ENCODE measurements at places on chromosomes 11 and 22.

DNA sequence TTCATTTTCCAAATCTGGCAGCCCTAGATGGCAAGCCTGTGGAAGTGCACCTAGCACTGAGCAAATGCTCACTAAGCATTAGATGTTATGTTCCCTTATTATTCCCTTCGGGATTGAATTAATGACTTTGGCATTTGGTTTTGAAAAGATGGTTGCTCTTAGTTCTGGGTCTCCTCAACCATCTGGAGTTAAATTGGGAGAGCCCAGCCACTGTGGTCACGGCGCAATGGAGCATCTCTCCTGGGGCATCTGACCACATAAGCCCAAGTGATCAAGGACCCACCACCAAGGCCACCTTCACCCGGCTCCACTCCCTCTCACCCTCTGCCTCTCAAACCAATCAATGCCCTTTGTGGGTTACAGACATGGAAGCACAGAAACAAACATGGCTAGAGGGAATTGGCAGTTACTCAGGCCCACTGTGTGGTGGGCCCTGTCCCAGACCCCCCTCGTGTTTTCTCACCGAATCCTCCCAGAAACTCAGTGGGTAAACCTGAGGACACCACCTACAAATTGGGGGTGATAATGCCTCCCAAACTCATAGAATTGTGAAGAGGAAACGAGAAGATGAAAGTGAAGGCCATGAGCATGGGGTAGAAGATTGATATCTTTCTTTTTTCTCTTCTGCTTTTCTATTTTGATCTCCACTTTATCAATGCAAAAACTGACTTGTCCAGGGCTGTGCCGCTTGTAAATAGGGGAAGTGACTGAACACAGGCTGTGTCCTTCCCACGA, 52.2 kb downstream of the IRAG1 start:
- no peak for ATAC-seq

DNA sequence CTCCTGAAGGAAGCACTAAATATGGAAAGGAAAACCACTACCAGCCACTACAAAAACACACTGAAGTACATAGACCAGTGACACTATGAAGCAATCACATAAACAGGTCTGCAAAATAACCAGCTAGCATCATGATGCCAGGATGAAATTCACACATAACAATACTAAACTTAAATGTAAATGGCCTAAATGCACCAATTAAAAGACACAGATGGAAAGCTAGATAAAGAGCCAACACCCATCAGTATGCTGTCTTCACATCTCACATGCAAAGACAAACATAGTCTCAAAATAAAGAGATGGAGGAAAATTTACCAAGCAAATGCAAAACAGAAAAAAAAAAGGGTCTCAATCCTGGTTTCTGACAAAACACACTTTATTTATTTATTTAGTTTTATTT, 171.7 kb downstream of the TTC28 start:
- ATAC-seq: no peak

- peak; percentile 75 for ATAC-seq
Observed at GRCh38 chr11:88555018-88555828, 217.7 kb upstream of the CTSC start.

DNA sequence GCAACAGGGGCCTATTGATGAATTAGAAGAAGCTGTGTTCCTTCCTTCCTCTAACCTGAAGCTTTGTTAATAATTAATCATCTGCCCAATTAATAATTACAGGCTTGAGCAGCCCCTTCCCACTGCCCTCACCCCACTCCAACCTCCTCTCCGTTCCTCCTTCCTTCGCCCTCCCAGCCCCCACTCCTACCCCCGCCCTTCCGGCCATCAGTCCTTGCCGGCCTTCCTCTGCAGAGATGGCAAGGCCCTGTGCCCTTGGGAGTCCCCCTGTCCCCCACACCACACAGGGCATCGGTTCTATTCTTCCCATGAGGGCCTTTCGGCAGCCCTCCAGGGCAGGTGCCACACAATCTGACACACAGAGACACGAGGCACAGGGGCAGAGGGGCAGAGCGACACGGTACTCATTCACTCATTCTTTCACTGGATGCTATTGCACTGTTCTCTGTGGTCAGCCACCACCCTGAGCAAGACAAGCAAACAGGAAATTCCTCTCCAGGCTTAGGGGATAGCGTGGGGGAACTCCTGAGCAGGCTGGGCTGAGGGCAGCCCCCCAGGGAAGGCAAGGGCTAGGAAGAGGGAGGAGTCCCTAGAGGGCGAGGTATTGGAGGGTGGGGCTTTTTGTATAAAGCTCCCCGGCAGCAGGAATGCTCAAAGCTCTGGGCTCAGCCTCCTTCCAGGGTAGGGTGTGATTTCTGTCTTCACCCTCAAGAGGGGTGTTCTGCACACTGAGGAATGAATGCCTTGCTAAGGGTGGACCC, 14.7 kb downstream of the MGAT3 start:
- ATAC-seq: peak; percentile 11

DNA sequence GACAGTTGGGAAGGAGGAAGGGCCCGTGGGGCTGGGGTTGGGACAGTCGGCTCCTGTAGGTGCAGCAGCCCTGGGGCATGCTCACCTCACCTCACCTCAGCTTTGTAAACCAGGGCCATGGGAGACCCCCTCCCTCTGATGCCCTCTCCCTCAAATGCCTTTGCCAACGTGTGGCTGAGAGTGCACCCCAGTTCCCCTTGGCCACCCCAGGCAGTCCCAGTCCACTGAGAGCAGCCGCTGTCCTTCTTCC, 4.2 kb upstream of the NEAT1 start:
- no peak for ATAC-seq

DNA sequence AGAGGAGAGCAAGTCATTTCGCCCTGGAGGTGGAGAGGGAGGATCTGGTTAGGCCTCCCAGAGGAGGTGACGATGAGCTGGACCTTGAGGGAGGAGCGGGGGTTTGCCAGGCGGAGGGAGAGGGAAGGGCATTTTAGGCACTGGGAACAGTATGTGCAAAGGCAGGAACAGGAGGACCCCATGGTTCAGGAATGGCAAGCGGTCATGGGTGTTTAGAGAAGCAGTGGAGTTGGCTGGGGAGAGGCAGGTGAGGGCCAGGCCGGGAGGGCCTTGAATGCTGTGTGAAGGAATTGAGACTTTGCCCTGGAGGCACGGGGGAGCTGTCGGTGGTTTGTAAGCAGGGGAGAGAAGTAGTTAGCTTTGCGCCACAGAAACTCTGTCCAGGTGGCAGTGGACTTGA, 10.3 kb downstream of the PRDM11 start:
- ATAC-seq: no peak

- ATAC-seq: no peak
Observed at GRCh38 chr11:6663794-6664469, 8.3 kb upstream of the DCHS1 start.

DNA sequence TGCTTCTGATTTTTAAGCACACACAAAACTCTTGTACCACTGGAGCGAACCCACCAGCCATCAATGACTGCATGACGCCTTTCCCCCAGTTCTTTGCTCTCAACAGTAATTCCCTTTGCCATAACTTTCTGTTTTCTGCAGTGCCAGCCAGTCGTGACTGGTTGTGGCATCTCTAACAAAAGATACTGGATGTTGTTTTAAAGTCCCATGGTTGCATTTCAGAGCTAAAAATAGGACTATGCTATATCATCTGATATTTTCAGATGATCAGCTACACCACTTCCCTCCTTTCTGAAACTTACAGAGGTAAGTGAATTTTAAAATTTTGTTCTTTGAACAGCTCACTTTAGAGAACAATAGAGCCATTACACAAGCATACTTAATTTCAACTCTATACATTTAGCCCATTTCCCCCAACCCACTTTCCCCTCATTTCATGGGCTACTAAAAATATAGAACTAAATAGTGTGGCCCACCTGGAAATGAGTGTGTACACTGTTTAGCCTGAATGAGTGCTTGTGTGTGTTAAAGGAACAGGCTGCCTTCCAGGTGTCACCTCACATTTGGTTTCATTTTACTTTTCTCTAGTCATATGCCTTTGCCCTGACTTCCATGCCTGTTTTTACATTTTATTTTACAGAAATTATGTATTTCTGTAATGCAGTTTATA, 136.9 kb upstream of the ZC3H12C start:
- ATAC-seq: no peak

- no peak for ATAC-seq
Observed at GRCh38 chr11:31690041-31690440, 121.1 kb downstream of the PAX6 start.

DNA sequence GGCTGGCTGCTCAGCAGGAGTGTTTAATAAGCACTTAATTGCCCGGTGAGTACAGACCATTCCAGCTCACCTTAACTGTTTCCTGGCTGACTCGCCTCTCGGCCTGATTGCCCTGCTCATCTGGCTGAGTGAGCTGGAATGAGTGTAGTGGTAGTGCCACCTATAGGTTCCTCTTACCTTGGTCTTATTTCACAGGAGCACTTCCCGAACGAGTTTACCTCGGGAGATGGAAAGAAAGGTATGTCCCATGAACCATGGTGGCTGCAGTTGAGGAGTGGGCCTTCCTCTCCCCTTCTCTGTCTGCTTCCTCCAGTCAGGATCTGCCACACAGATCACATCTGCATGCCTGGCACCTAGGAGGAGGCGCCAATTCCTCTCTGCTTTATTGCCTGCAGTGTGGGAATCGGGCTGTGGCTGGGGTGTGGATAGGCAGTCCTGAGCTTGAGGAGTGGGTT, 26.7 kb downstream of the UPB1 start:
- ATAC-seq: no peak

DNA sequence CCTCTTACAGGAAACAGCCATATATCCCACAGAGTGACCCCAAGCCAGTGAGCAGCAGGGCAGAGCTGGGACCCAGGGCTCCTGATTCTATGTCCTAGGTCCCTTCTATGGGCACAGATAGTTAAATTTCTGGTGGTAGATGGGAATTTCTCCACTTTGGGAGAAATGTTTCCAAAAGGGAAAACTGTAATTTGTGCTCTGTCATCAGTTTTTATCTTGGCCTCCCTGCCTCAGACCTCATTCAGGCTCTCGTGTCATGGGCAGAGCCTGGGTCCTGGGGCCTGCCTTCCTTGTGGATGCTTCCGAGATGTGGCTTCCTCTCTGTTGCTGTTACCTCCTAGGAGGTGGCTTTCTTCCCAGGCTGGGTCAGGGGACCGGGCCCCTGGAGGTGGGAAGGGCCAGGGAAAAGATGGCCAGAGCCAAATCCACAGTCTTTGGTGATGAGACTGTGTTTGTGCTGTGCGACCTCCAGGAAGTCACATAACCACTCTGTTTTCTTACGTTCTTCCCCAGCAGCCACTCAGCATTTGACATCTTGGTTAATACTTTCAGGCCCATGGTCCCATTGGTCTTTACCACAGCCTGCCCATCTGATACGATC, 8.6 kb downstream of the LRRC32 start:
- no peak for ATAC-seq

DNA sequence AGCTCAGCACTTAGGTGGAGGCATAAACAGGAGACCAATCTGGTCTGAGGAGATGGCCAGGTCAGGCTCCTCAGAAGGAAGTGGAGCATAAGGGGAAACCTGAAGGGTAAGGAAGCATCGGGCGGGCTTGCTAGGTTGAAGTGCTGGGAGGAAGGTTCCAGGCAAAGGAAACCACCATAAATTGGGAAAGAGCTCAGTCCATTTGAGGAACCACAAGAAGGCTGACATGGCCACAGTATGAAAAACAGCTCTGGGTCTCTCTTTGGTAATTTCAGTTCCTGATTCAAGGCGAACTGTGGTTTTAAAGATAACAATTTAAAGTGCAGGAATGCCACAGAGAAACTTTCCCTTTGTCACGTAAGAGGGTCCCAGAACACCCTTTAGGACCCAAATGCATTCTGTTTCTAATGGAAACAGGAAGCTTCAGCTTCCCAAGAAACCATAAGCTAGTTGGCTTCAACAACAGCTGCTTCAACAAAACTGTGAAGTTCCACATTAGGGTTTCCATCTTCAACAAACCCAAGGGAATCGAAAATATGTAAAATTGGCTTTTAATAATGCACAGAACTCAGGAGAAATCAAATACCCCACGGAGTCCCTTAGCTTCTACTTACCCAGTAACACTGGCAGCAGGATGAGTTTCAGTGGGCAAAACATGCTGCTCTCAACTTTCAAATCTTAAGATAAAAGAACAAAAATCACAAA, 10.4 kb downstream of the JAML start:
- peak; percentile 22 for ATAC-seq

- ATAC-seq: no peak
Observed at GRCh38 chr11:64591257-64592233, 525 bp downstream of the SLC22A12 start.

GRCh38 chr11:408154-409007, 6.4 kb downstream of the SIGIRR start:
- ATAC-seq: no peak

- no peak for ATAC-seq
Observed at GRCh38 chr22:19645391-19645790, 68.9 kb upstream of the SEPTIN5 start.

GRCh38 chr11:130426837-130427341, 1.5 kb downstream of the ADAMTS8 start:
- no peak for ATAC-seq

DNA sequence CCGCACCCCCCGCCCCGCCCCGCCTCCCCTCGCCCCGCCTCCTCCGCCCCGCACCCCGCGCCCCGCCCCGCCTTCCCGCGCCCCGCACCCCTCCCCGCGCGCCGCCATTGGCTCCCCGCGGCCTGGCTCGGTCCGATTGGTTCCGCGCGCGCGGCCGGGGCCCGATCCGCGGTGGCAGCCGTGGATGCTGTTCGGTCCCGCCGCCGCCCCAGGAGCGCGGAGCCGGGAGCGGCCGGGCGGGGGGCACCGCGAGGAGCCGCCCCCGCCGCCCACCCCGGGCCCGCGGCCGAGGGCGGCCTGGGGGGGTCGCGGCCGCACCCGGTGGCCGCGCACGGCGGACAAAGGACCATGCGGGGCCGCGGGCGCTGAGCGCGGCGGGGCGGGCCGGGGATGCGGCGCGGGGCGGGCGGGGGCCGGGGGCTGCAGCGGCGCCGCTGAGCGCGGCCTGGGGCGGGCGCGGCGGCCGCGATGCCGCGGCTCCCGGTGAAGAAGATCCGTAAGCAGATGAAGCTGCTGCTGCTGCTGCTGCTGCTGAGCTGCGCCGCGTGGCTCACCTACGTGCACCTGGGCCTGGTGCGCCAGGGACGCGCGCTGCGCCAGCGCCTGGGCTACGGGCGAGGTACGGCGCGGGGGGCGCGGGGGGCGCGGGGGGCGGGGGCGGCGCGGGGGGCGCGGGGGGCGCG, at the start of gene B4GALNT4:
Gene B4GALNT4 (plus strand): TSS at position 164 of the 683 bp plus-strand sequence. CDS start 305 bp downstream, at position 469.
- ATAC-seq: peak; percentile 79

DNA sequence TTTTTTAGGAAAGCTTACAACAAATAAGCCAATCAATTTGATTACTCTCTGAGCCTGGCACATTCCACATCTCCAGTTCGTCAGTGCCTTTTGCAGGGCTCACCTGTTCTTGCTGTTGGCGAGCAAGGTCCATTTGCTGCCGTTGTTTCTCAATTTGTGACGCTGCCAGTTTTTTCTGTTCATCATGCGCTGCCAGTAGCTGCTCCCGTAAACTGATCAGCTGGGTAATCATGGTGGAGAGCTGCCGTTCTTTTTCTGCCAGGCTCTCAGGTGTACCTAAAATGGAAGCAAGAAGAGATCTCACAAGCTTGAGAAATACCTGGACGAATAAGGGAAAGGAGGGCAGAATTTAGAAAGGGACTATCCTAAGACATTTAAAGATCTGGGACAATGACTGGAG, 169.7 kb downstream of the SOX6 start:
- ATAC-seq: no peak

- no peak for ATAC-seq
Observed at GRCh38 chr11:15821451-15821850, 534.9 kb downstream of the SOX6 start.
